Hematopoietic multipotent progenitor cell treated with erythropoietin and hydrocortisone succinate and interleukin-3 and kit ligand, for 6 days (in vitro differentiated cells): ENCODE measurements at places on chromosomes 2 and 18.
A peak's percentile ranks its signal among the peaks of the same experiment; 100 is the strongest.

GRCh38 chr2:151367571-151367970 lies 10.2 kb downstream of the TNFAIP6 start:
- no peak for DNase-seq

DNA sequence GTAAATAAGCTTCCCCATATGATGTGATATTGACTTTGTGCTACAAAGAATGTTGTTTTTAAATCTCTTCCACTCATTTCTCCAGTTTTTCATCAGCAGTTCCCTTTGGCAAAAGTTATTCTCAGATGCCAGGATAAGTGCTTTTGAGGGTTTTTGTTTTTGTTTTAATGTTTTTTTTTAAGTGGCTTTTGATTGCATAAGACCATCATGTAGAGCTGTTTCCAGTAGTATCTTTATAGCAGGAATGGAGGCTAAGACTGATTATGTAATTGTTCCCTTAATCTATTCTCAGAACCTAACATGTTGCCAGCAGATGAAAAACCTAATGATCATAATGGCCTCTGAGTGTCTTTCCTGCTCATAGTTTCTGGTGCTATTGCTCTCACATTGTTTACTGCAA lies 77.9 kb downstream of the CABLES1 start:
- no peak for DNase-seq

DNA sequence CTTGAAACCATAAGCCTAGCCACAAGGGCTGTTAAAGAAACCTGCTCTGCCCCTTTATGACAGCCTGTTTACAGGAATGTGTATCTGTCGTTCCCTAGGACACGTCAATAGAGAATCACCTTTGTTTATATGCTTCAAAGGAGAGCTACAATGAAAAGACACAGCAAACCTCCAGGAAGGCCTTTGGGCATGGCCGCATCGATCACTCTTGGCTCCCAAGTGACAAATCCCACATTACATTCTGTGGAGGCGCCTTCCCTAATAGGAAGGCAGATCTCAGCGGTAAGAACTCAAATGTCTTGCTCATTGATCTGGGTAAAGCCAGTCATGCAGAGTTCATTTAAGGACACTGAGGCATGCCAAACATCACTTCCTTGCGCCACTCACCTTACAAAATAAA lies 26.5 kb downstream of the KIAA2012 start:
- DNase-seq, result no peak

DNA sequence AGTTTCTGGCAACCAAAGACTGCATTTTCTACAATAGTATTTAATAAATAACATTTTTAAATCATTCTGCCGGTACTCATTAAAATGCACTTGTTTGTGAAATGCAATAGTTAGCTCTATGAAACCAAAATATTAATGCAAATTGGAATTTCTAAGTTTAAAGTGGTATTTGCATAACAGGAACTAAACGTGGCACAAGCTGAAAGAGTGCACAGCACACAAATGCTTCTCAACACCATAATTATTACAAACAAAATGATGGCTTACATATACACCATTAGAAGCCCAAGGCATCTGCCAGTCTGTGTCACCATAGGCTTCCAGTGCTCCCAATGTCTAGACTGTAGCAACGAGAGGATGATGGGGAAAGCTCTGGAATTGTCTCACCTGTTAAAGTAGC lies 280.5 kb downstream of the TCF4 start:
- DNase-seq, result no peak

GRCh38 chr18:27540111-27540510 lies 355.0 kb upstream of the CHST9 start:
- DNase-seq, result no peak

DNA sequence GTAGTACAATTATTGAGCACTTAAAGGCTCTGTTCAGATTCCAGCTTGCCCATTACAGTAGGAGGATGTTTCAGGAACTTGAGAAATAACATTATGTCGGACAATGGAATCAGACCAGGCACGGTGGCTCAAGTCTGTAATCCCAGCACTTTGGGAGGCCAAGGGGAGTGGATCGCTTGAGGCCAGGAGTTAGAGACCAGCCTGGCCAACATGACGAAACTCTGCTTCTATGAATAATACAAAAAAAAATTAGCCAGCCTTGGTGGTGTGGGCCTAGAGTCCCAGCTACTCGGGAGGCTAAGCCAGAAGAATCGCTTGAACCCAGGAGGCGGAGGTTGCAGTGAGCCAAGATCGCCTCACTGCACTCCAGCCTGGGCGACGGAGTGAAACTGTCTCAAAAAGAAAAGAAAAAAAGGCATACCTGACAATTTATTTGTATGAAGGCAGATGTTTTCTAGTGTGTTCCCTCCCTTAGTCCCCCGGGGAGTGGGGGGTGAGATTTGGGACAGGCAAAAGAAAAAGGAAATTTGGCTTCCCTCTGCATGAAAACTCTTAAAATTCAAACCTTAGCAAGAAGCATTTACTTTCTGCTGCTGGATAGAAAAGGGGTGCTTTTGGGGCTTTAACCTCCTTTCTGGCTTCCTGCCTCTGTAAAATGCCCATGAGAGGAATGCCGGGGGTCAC lies 13.7 kb upstream of the ZNF532 start:
- DNase-seq, result no peak

DNA sequence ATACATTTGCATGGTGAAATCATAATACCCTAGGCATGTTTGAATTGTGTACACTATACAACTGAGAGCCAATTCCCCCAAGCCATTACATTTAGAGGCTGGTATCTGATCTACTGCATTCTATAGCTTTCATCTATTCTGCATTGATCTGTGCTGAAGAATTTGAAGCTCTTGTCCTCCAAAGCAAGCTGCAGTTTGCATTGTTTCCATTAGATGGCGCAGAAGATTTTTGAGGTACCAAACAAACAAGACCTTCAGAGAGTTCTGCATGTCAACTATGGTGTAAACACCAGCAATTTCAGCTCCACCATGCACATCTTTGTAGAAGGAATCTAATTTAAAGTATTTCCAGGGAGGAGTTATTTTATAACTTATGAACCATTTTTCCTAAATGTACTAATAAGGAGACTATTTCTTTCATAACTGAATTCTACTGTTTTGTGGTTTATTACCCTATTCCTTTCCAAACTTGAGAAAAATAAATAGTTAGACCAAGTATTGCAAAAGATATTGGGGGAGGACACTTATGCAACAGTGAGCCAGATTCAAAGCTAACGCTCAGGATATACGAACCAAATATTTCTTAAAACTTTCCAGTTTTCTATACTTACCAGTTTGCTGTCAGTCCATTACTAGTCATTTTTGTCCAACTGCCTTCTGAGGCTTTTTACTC lies 761.8 kb upstream of the ACVR2A start:
- DNase-seq, result peak; percentile 58

- DNase-seq, result no peak
These were observed 19.8 kb upstream of the DDX18 start for GRCh38 chr2:117794668-117795067.

- DNase-seq, result no peak
These were observed 96.6 kb downstream of the PLB1 start for GRCh38 chr2:28592481-28592880.

DNA sequence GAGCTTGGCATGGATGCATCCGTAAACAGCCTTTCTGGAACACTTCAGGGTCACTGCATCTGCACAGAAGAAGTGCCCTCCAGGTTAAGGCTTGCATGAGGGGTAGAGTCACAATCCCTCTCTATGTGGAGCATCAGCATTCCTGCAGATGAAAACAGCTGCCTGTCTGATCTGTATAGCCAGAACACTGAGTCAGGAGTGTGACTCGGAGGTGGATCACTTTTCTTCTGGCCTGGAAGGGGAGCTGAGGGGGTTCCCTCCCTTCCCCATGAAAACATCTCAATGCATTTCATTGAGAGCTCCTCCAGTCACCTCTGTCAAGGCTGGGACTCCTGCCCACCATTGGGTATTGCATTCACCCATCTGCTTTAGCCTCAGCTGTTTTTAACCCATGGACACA lies 72.5 kb upstream of the SERPINE2 start:
- DNase-seq, result no peak

DNA sequence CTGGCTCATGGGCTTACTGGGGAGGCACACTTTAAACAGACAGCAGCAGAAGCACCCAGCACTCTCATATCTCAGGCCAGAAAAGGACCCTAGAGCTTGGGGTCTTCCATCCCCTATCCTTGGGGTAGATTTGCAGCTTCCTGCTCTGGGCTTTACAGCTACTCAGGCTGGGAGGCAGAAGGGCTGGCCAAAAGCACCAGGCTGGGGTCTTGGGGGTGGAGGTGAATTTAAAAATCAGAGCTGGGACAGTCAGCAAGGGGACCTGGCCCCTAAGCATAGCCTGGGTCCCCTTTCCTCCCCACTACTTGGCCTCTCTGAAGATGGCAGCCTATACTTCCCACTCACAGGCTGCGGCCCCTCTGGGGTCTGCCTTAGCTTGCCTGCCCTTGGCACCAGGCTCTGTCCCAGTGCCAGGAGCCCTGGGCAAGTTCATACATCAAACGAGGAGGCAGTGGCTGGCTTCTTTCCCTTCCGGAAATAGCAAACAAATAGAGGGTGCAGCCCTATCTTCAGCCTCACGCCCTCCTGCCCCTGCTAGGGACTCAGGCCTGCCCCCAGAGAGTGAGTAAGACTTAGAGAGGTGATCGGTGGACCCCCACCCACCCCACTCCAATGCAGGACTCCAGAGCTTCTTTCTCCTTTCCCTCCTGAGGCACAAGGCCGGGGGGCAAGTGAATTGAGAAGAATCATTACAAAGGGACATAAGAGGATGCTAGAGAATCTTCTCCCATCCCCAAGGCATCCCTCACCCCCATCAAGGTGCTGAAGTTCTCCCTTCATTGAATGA lies 26.0 kb upstream of the TNS1 start:
- DNase-seq, result no peak

DNA sequence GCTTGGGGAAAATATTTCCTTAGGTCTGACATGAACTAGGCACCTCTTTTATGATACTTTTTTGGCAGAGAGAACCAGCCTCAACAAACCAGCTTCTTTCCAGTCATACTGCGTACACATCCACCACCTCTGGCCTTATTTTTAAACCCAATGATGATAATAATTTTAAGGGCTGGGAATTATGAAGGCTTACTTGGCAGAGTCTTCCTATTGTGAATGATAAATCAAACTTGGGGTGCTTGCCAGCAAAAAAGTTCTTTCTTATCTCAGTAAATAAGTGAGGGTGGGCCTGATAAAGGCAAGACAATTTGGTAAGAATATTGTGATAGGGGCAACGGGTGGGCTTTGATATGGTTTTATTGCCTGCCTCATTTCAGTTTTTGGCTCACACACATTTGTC lies 1230.2 kb upstream of the ZEB2 start:
- DNase-seq, result peak; percentile 91

- no peak for DNase-seq
These were observed 2.4 kb downstream of the HNRNPLL start for GRCh38 chr2:38600242-38600891.

DNA sequence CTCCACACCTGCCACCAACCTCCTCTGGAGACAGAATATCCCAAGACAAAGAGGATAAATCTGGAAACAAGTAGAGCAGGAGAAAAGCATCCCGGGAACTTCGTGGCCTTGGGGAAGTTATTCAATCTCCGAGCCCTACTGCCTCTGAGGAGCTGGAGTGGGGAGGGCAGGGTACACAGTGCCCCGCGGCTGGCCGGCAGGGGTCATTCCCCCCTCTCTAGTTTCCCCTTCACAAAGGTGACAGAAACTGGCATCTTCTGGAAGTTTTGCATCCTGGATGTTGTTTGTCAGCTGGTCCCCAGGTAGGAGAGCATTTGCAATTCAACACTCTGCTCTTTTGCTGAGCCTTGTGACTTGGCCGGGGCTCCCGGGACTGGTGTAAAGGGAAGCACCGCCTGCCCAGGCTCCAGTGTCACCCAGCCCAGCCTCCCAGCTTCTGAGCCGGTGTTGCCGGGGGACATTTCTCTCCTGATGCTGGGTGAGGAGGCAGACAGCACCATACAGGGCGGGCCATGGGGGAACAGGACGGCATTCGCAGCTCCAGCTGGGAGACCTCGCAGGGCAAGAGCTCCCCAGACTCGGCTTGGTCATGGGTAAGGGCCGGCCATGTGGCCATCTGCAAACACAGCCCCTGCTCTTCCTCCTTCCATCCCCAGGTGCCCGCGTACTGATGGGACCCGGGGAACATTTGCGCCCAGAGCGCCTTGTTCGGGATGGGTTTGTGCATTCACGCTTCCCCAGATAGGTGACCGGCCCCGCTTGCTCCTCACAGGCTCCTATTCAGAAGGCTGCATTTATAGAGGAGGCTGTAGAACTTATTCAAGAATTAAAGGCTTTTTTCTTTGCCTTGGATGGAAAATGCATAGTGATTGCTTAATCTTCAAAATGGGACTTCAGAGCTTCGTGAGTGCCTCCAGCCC lies 7.4 kb upstream of the NTSR2 start:
- no peak for DNase-seq

DNA sequence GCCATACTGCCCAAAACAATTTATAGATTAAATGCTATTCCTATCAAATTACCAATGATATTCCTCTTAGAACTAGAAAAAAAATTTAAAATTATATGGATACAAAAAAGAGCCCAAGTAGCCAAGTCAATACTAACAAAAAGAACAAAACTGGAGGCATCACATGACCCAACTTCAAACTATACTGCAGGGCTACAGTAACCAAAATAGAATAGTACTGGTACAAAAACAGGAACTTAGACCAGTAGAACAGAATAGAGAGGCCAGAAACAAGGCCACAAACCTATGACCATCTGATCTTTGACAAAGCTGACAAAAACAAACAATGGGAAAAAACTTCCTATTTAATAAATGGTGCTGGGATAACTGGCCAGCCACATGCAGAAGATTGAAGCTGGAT lies 86.1 kb upstream of the KYNU start:
- DNase-seq, result no peak

GRCh38 chr2:205712508-205712907 lies 30.2 kb downstream of the NRP2 start:
- DNase-seq, result no peak

GRCh38 chr2:20555954-20556353 lies 94.9 kb downstream of the HS1BP3 start:
- DNase-seq, result no peak
